ENCODE measurements at places on chromosomes 2 and 18.

GRCh38 chr2:28382755-28383154 is 9.9 kb upstream of the FOSL2 start:
- DNase-seq = no peak
- H3K36me3 ChIP-seq = no peaks in the 10 kb centered on the region
- no peaks in the 10 kb centered on the region for H3K27me3 ChIP-seq
- peaks cover 31% of the 10 kb centered on the region for H3K4me1 ChIP-seq
- no peak overlapping the region for H3K4me3 ChIP-seq

GRCh38 chr2:63698786-63699548 is 110.2 kb downstream of the MDH1 start:
- no peaks in the 10 kb centered on the region for H3K36me3 ChIP-seq
- H3K27ac ChIP-seq = no peak overlapping the region
- DNase-seq = no peak

GRCh38 chr18:63488160-63488559 is 11.4 kb downstream of the SERPINB5 start:
- no peak overlapping the region for H3K27ac ChIP-seq
- H3K36me3 ChIP-seq = no peaks in the 10 kb centered on the region
- no peak overlapping the region for H3K4me3 ChIP-seq
- H3K4me1 ChIP-seq = no peaks in the 10 kb centered on the region

DNA sequence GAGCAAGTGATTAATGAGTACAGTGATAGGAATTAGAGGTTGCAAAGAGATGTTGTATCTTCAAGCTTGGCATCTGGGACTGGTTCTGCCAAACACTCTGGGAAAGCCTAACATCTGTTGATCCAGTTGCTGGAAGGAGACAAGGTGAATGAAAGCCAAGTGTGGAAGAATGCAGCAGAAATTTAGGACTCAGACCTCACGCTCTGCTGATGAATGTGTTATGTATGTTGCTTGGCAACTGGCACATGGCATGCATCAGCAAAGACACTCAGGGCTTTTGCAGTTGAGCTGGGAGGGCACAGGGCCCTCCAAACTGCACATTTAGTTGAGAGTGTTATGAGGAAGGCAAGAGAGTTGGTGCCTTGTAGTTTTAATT is 105.5 kb downstream of the COLEC12 start:
- H3K4me3 ChIP-seq = no peak overlapping the region
- H3K4me1 ChIP-seq = no peaks in the 10 kb centered on the region
- peaks cover 13% of the 10 kb centered on the region for H3K27me3 ChIP-seq
- no peaks in the 10 kb centered on the region for H3K36me3 ChIP-seq
- no peak overlapping the region for H3K27ac ChIP-seq
- no peak for DNase-seq

GRCh38 chr2:241635756-241636155 is 1.2 kb downstream of the THAP4 start:
- peak overlapping the region; percentile 87 for H3K27ac ChIP-seq
- H3K4me1 ChIP-seq = peaks cover 40% of the 10 kb centered on the region
- DNase-seq = no peak
- H3K36me3 ChIP-seq = peaks cover 78% of the 10 kb centered on the region
- H3K4me3 ChIP-seq = peak overlapping the region; percentile 86

DNA sequence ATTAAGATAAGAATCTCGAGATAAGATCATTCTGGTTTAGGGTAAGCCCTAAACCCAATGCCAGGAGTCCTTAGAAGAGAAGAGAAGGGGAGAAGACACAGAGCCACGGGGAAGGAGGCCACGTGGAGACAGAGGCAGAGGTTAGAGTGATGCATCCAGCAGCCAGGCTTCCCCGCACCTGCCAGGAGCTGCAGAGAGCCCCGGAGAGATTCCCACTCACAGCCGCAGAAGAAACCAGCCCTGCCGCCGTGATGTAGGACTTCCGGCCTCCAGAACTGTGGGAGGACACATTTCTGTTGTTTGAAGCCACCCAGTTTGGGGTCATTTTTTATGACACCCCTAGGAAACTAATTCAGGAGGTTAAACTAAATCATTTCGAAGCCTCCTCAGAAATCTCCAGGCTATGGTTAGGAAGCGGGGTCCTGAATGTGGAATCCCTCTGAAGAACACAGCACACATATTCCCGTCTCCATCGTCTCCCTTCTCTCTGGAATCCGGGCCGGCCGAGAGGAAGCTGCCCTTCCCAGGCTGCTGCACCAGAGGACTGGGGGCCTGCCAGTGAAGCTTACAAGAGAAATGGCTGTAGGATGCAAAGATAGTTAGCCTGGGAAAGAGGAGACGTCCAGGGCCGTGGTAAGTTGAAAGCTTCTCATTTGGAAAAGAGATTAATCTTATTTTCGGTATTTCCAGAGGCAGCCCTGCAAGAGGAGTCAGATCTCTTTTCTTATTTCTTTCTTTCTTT is 156.6 kb downstream of the TWIST2 start:
- H3K36me3 ChIP-seq = no peaks in the 10 kb centered on the region
- no peak overlapping the region for H3K27ac ChIP-seq
- H3K4me1 ChIP-seq = no peaks in the 10 kb centered on the region
- no peak overlapping the region for H3K4me3 ChIP-seq
- peaks cover 39% of the 10 kb centered on the region for H3K27me3 ChIP-seq
- no peak for DNase-seq

GRCh38 chr2:217090024-217090473 is 230.2 kb upstream of the TNP1 start:
- DNase-seq = no peak
- H3K36me3 ChIP-seq = no peaks in the 10 kb centered on the region

GRCh38 chr2:70806013-70806412 is 14.4 kb downstream of the CLEC4F start:
- H3K27me3 ChIP-seq = peaks cover 13% of the 10 kb centered on the region
- H3K36me3 ChIP-seq = no peaks in the 10 kb centered on the region
- no peak for DNase-seq
- H3K4me3 ChIP-seq = no peak overlapping the region

DNA sequence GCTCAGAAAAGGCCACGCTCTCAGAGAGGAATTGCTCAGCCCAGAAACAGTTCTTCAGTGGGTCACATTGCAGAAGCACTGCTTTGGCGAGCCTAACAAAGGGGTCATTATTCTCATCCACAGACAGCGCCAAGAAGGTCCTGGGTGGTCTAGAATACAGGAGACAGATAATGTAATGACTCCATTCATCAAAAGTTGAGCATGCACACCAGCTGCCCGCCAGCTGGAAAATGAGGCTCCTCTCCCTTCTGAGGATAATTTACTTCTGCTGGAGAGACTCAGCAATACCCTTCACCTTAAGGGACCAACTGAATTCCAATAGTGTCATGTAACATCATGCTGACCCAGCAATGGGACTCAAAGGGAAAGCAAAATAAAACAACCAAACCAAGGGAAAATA is 79.9 kb downstream of the TRIB2 start:
- no peak overlapping the region for H3K27ac ChIP-seq
- no peaks in the 10 kb centered on the region for H3K27me3 ChIP-seq
- no peak overlapping the region for H3K4me3 ChIP-seq
- peaks cover 11% of the 10 kb centered on the region for H3K4me1 ChIP-seq

DNA sequence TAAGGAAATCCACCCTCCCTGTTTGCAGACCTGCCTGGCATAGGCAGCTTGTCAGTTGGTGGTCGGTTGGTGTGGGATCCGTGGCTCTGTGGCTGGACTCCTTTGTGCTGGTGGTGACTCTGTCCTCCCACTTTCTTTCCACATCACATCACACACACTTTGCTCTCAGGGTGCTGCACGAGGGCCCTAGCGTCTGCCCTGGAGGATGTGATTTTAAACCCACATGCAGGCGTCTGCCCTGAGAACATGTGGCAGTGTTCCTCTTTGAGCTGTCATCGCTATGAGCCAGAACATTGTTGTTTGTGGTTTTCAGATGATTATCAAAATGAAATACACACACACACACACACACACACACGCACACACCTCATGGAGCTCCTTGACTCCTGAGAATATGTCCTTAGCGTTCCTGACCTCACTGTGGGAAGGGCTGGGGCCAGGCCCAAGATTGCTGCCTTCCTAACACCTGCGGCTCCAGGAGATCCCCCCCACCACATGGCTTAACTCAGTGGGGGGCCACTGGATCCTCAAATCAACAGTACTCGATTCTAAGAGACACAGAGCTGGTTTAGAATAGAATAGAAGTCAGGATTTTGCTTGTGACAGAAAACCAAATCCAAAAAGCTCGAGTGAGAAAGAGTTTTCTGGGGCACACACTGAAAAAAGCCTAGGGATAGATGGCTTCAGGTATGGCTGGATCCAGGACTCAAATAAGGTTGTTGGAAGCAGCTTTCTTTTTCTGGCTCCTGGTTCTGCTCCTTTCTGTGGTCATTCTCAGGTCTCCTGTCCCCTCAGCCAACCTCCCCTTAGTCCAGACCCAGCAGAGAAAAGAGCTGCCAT is 54.8 kb downstream of the RTP5 start:
- H3K4me3 ChIP-seq = no peak overlapping the region
- peak overlapping the region; percentile 44 for H3K27ac ChIP-seq
- peaks cover 25% of the 10 kb centered on the region for H3K4me1 ChIP-seq
- no peaks in the 10 kb centered on the region for H3K27me3 ChIP-seq
- H3K36me3 ChIP-seq = peaks cover 1% of the 10 kb centered on the region
- peak; percentile 35 for DNase-seq

DNA sequence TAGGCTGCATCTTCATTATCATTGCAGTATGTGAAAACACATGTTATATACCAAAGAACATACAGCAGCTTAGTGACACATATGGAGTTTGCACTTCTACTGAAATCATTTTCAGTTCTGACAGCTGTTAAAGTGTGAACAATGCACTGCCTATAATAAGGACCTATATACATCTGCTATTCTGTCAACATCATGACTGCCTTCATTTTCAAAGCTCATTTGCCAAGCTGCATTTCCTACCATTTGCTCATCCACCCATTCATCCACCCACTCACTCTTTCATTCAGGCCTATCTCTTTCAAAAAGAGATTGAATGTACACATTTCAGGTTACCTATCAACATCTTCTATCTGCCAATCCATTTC is 81.7 kb upstream of the STK17B start:
- H3K27me3 ChIP-seq = no peaks in the 10 kb centered on the region
- no peak for DNase-seq
- peaks cover 4% of the 10 kb centered on the region for H3K36me3 ChIP-seq
- peak overlapping the region; percentile 18 for H3K4me3 ChIP-seq
- H3K4me1 ChIP-seq = peaks cover 81% of the 10 kb centered on the region
- H3K27ac ChIP-seq = peak overlapping the region; percentile 96

- H3K4me1 ChIP-seq = peaks cover 45% of the 10 kb centered on the region
- H3K36me3 ChIP-seq = no peaks in the 10 kb centered on the region
- H3K27me3 ChIP-seq = no peaks in the 10 kb centered on the region
These were observed 58.0 kb downstream of the LRRFIP1 start for GRCh38 chr2:237685408-237685807.

- no peaks in the 10 kb centered on the region for H3K4me1 ChIP-seq
- H3K36me3 ChIP-seq = no peaks in the 10 kb centered on the region
These were observed 87.3 kb downstream of the PMAIP1 start for GRCh38 chr18:59987102-59987501.

DNA sequence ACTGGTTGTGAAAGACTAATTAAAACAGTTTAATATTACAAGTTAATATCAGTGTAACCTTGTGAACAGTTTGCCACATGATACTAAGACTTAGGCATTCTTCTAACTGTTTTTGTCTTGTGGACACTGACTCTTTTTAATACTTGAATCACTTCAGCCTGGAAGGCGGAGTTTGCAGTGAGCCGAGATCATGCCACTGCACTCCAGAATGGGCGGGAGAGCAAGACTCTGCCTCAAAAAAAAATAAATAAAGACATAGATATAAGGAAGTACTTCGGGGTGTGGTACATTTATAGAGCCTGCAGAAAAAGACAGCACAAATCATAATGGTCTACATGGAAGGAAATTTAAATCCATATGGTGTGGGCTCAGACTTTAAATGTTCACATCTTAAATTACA is 300.4 kb upstream of the NETO1 start:
- no peaks in the 10 kb centered on the region for H3K27me3 ChIP-seq
- no peaks in the 10 kb centered on the region for H3K4me1 ChIP-seq
- DNase-seq = no peak
- no peak overlapping the region for H3K27ac ChIP-seq
- H3K36me3 ChIP-seq = no peaks in the 10 kb centered on the region

DNA sequence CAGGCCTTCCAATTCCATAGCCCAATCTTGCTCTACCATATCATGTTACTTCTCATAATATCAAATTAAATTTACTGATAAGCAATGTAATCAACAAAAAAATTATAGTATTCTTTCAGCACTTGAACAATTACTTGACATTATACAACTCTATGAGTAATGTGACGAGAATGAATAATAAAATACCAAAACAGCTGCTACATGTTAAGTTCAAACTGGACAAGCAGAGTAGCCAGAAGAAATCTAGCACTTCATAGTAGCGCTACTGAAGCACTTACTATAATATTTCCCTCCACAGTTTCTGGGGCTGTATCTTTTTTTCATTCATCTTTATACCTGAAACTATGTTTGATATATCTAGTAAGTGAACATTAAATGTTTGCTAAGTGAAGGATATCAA is 14.9 kb downstream of the PPP3R1 start:
- H3K27ac ChIP-seq = no peak overlapping the region
- H3K27me3 ChIP-seq = no peaks in the 10 kb centered on the region
- no peak overlapping the region for H3K4me3 ChIP-seq
- H3K36me3 ChIP-seq = peaks cover 60% of the 10 kb centered on the region

- no peaks in the 10 kb centered on the region for H3K36me3 ChIP-seq
- no peak overlapping the region for H3K27ac ChIP-seq
- no peak for DNase-seq
- H3K4me1 ChIP-seq = peaks cover 8% of the 10 kb centered on the region
- no peak overlapping the region for H3K4me3 ChIP-seq
- H3K27me3 ChIP-seq = no peaks in the 10 kb centered on the region
These were observed 56.2 kb upstream of the HS6ST1 start for GRCh38 chr2:128374711-128375413.

DNA sequence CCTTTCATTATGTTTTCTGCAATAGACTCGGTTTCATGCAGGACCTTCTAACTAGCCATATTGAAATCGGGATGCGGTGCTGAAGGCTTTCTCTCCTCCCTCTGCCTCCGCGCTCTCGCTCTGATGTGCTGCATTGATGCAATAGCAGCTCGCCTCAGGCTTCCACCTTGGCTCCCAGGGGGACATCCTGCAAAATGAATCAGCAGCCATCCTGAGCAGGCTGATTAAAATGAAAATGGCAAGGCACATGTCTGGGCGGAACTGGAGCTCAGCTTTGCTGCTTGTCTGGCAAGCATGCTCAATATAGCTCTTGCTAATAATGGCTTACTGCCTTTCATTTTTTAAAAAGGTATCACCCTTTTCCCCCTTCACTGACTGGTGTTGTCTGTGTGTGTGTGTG is 806 bp upstream of the MYT1L start:
- no peak overlapping the region for H3K27ac ChIP-seq
- H3K36me3 ChIP-seq = no peaks in the 10 kb centered on the region
- no peak for DNase-seq
- no peaks in the 10 kb centered on the region for H3K4me1 ChIP-seq
- no peaks in the 10 kb centered on the region for H3K27me3 ChIP-seq

- H3K4me1 ChIP-seq = no peaks in the 10 kb centered on the region
- no peaks in the 10 kb centered on the region for H3K27me3 ChIP-seq
- H3K4me3 ChIP-seq = no peak overlapping the region
- no peak for DNase-seq
These were observed 1407.4 kb downstream of the SUCLG1 start for GRCh38 chr2:83051538-83052170.

- H3K36me3 ChIP-seq = no peaks in the 10 kb centered on the region
- no peaks in the 10 kb centered on the region for H3K27me3 ChIP-seq
- H3K4me3 ChIP-seq = no peak overlapping the region
- no peak for DNase-seq
These were observed 386.2 kb downstream of the PTH2R start for GRCh38 chr2:208792766-208793165.
